ENCODE measurements at places on chromosomes 11 and 22.
A peak's percentile ranks its signal among the peaks of the same experiment; 100 is the strongest.

GRCh38 chr22:39206491-39206890 lies 38.3 kb downstream of the PDGFB start:
- DNase-seq = no peak

DNA sequence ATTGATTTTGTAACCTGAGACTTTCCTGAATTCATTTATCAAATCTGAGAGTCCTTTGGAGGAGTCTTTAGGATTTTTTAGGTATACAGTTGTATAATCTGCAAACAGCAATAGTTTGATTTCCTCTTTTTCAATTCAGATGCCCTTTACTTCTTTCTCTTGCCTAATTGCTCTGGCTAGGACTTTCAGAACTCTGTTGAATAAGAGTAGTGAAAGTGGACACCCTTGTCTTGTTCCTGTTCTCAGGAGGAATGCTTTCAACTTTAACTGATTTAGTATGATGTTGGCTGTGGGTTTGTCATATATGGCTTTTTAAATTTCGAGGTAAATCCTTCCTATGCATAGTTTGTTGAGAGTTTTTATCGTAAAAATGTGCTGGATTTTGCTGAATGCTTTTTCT lies 227.4 kb downstream of the CSNK2A3 start:
- DNase-seq = no peak

GRCh38 chr11:72578051-72578450 lies 96.2 kb downstream of the PDE2A start:
- DNase-seq = no peak

GRCh38 chr11:131511794-131512193 lies 141.4 kb downstream of the NTM start:
- peak; percentile 37 for DNase-seq

All from NCI-H2081 (cell line).